ENCODE measurements at places on chromosomes 5 and 9.

GRCh38 chr9:138075961-138076649 lies 198.5 kb downstream of the CACNA1B start:
- no peak for DNase-seq

DNA sequence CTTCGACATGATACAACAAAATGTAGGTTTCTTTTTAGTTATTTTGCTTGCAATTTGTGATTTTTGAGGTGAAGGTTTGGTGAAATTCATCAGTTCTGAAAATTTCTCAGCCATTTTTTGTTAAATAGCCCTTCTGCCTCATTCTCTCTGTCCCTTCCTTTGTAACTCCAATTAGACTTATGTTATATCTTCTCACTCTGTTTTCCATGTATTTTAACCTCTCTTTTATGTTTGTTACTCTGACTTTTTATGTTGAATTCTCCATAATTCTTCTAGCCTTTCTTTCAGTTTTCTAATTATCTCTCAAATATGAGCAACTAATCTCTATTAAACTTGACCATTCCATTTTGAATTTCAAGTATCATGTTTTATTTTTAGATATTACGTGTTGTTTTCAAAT lies 172.2 kb upstream of the VCAN start:
- no peak for DNase-seq

- no peak for DNase-seq
These were observed 27.8 kb downstream of the UBE2D2 start for GRCh38 chr5:139588962-139589361.

- no peak for DNase-seq
These were observed 2074.9 kb upstream of the C9orf72 start for GRCh38 chr9:29648132-29648531.

GRCh38 chr9:113933671-113934070 lies 57.6 kb downstream of the ZNF618 start:
- no peak for DNase-seq

All from activated T-helper 1 cell treated with anti-CD3 and anti-CD28 coated beads, Interleukin-2, amount 50 U/mL, for 16 hours (primary cell).